Fibroblast of the aortic adventitia (primary cell): ENCODE measurements at places on chromosomes 7 and 10. TPM values are rescaled to one million over a fixed set of nuclear protein-coding genes. Genes with fewer than 3 reads are reported as not detected.

Gene TEX47
- not detected in 2 replicates for total RNA-seq

Gene HHEX
- total RNA-seq, result 0.49 and 8.6 TPM in 2 replicates

Gene PON3
- total RNA-seq, result 0.82 TPM in 1 of 2 replicates, not detected in the other

DNA sequence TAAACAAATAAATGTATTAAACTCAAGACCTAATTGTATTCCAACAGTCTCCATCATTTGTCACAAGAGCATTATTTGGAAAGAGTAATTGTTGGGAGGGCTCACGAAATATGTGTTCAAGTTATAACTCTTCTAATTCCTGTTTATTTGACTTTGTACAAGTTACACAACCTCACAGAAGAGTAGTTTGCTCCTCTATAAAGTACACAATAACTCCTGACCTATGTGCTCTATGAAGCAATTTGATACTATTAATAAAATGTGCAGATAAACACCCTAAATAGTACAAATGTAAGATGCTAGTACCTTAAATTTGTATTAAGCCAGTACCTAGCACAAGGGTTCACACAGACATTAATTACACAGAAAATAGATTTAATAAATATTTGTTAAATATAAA, 285.8 kb downstream of the LRRTM3 start:
- DNase-seq, result no peak

DNA sequence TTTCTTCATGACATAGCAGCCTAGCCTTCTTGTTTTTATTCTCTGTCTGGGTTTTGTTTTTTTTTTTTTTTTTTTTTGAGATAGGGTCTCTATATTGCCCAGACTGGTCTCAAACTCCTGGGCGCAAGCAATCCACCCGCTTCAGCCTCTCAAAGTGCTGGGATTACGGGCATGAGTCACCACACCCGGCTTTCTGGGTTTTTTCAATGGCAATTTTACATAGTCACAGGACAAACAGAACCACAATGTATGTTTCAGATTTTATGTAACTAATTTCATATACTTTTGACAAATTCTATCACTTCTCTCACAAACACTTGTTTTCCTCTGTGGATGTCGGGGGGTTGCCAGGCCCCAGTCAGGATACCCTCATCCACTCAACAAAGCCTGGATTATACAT, 16.5 kb downstream of the DOCK4 start:
- DNase-seq, result no peak

GRCh38 chr10:103192089-103192450, 1.0 kb downstream of the NT5C2 start:
- no peak for DNase-seq

DNA sequence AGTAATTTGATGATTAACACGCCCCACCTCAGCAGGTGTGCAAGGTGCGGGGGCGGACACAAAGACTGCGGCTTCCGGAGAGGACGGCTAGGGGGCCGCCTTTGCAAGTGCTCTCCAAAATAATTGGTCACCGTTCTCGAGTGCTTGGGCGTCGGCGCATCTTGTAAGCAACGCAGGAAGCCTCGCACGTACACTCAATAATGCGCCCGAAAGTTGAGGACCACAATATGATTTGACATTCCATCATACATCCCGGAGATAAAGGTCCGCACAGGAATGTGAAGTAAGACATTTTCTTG, 114.7 kb downstream of the EBF3 start:
- DNase-seq, result no peak
